ENCODE measurements at places on chromosomes 4 and X.
A peak's percentile ranks its signal among the peaks of the same experiment; 100 is the strongest.

DNA sequence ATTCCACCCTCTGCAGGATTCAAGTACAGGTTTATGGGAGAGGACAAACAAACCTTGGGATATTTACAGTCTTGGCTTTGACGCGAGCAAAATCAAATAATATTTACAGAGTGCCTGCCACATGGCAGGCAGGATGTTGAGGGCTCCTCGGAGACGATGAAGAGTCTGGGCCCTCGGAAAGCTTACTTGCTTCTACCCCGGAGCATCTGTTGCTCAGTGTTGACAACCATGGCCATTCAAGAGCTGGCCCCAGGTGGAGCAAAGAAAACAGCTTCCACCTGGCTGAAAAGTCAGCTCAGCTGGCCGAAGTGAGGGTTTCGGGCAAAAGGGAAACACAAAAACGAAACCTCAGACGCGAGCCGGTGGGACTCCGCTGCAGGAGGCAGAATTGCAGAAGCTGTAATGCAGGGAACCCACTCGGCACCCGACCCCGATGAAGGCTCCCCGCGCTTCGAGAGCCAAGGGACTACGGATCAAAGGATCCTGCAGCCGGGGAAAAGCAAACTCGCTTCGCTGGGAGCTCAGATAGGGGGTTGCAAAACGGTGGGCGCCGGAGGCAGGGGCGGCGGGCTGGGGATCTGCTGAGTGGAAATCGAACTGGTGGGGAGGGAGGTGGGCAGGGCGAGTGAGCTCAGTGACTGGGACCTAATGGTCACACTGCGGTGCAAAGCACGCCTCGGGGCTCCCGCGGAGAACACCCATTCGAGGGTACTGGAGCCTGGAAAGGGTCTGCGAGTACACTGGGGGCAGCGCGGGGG is 805 bp downstream of the ATP8A1 start:
- no peak for DNase-seq

DNA sequence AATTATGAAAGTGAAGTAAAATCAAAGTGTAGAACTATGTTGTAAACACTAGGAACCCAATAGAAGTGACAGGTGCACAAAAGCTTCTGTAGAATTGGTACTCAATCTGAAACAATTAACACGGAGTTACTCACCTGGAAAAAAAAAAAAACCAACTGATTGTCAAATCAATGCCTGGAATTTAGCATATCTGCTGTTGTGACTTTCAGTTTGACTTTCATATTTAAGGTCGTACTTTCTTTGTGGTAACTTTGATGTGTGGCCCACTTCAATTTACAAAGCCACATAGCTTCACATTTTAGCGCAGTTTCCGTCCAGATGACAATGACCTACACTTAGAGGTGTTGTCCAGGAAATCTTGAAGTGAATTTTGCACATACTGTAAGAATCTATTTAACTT is 1124.9 kb downstream of the STIM2 start:
- no peak for DNase-seq

GRCh38 chr4:39051492-39051891 is 10.5 kb upstream of the KLHL5 start:
- no peak for DNase-seq

DNA sequence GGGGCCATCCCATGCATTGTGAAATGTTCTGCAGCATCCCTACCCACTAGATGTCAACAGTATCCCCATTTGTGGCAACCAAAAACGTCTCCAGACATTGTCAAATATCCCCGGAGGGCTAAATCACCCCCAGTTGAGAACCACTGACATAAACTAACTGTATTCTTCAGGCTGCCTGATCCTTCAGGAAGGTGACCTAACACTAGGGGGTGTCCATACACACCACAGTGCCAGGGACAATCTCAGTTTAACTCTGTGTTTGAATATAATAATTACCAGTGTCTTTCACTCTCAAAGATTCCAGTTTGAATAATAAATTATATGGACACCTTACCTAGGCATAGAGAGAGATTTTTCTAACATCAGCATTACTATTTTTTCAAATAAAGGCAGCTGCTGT is 6.4 kb downstream of the ACE2 start:
- DNase-seq, result no peak

- DNase-seq, result no peak
Measured at GRCh38 chr4:129570326-129570725, 474.4 kb downstream of the C4orf33 start.

DNA sequence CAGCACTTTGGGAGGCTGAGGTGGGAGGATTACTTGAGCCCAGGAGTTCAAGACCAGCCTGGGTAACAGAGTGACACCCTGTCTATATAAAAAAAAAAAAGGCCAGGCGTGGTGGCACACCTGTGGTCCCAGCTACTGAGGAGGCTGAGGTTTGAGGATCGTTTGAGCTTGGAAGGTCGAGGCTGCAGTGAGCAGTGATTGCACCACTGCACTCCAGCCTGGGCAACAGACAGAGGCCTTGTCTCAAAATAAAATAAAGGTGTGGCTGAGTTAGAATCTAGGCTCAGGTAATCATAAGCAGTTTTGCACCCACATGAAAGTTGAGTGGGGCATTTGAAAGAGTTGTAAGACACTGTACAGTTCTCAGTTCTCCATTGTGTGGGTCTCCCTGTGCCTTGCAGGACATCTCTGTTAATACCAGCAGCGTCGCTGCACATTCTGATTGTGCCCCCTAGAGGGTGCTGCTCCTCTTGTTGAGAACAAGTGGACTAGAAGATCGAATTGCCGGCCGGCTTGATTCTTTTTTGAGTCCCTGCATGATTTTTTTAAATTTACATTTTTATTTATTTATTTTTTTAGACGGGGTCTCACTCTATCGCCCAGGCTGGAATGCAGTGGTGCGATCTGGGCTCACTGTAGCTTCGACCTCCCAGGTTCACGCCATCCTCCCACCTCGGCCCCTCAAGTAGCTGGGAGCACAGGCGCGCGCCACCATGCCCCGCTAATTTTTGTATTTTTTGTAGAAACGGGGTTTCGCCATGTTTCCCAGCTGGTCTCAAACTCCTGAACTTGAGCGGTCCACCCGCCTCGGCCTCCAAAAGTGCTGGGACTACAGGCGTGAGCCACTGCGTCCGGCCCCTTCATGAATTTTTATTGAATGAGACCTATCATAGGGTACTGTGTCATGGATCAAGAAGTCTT is 73.6 kb upstream of the RBMX start:
- peak; percentile 44 for DNase-seq

- DNase-seq, result no peak
Measured at GRCh38 chrX:130224810-130225209, 43.9 kb downstream of the ZNF280C start.

GRCh38 chr4:21790438-21791029 is 158.0 kb downstream of the KCNIP4 start:
- DNase-seq, result no peak

DNA sequence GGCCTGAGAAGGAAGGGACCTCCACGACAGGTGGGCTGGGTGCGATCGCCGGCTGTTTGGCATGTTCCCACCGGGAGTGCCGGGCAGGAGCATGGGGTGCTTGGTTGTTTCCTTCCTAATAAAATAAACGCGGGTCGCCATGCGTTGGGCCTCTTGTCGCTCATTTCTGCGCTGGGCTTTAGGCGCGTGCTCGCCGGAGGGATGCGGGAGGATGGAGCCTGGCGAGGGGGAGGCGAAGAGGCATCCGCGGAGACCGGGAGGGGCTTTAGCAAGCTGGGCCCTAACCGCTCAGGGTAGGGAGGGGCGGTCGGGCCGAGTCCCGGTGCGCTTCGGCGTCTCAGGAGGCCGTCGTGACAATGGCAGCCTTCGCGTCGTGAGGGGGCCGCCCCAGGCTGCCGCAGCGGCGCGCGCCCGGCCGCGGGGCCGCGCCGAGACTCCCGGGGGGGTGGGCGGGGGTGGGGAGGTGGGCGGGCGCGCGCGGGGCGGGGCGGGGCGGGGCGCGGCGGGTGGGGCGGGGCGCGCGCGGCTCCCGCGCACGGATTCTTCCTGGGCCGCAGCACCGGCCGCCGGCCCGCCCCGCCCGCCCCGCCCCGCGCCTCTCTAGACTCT is 476 bp upstream of the GDI1 start:
- peak; percentile 43 for DNase-seq

DNA sequence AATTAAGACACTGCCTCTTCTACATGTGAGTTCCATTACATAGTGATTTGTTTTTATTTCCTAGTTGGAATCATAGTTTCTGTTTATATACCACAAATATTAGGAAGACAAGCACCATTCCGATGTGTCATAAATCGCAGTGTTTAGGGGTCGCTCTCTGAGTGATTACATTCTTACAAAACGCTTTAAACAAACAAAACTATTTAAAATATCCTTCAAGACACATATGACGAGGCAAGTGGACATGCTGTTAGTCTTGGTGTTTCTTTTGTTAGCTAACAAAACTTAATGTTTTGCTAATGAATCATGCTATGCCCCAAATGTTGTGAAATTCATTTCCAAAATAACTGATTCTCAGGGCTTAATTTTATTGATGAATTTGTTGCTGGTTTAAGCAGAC is 1219.3 kb upstream of the PRKX start:
- DNase-seq, result no peak

GRCh38 chr4:14254252-14254651 is 626.7 kb upstream of the BOD1L1 start:
- DNase-seq, result no peak

- DNase-seq, result no peak
Measured at GRCh38 chr4:119532319-119532718, 96.3 kb downstream of the PDE5A start.

- peak; percentile 62 for DNase-seq
Measured at GRCh38 chrX:75522565-75523431, at the start of gene ZDHHC15. Gene ZDHHC15, minus strand, starts transcription at chrX:75523037. Its CDS starts 13 bp downstream, at chrX:75523024.

DNA sequence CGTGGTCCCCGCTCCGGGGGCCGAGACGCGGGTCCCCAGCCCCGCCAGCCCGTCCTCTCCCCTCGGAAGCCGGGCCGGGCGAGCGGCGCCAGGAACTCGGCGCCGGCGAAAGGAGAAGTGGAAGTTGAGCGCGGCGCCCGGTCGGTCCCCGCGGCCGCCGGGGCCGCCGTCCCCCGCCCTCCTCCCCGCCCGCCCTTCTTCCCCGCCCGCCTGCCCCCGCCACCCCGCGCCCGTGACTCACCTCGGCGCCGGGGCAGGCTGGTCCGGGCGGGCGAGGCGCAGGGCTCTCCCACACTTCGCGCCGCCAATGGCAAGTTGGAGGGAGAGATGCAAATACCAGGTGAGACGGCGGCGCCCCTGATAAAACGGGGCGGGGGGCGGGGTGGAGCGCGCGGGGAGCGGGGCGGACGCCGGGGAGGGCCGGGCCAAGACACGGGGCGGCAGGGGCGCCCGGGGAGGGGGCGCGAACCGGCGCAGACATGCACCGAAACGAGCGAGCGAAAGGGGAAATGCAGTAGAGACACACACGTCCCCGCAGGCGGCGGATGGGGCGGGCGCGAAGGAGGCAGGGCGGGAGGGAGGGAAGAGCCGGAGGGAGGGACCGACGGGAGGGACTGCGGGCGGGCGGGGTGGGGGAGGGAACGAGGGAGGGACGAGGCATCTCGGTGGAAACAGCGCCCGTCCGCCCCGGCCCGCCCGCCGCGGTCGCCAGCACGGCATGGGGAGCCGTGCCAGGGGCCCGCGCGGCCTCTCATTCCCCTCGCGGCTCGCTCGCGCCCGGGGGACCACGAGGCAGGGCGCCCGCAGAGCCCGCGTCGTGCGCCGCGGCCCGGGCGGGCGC is at the start of gene ELF4:
TSS of gene ELF4 (minus strand) at position 119 of the 841 bp plus-strand sequence. CDS start 29,167 bp downstream, outside the sequence.
- DNase-seq, result no peak

DNA sequence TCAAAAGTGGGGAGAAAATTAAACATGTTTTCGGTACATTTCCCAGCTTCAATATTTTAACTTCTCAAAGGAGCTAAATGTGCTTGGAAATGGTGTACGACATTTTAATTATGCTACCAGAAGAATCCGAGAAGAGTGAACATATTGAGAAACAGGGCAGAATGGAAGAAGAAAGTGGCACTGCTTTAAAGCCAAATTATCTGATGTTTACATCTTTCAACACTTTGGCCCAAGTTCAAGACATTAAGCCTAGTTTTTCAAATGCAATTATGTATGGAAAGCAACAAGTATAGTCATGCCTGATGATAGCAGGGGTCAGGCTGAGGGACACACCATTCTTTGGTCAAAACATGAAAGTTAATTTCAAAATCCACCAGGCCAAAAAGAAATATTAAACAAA is 577.9 kb upstream of the ZFP42 start:
- no peak for DNase-seq

DNA sequence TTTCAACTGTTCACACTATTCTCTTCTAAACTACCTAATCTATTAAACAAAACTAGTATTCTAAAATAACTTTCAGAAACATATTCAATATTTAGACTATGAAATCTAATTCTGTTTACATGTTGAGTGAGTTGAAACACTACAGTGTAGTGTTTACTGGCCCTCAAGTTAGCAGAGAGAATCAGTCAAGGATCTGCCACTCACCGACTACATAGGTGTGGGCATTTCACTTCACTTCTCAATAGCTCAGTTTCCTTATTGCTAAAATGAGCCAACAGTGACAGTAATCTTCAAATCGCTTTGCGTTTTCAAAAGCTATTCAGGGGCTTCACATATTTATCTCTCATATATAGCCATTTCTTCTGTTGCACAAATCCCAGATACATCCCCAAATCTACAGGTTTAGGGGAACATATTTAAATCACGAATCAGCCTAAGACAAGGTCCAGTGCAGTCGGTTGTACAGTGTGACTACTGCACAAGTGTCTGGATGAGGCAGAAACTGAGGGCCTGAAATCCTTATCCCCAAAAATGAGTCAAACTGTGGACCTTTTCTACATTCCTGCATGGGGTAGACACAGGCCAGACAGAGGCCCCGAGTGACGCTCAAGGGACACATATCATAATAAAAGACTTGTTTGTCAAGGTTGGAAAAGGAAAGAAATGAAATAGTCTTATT is 129.8 kb downstream of the PPP3CA start:
- DNase-seq, result no peak
